Activated T-cell treated with anti-CD3 and anti-CD28 coated beads for 48 hours (primary cell): ENCODE measurements at places on chromosomes 5 and 9.

DNA sequence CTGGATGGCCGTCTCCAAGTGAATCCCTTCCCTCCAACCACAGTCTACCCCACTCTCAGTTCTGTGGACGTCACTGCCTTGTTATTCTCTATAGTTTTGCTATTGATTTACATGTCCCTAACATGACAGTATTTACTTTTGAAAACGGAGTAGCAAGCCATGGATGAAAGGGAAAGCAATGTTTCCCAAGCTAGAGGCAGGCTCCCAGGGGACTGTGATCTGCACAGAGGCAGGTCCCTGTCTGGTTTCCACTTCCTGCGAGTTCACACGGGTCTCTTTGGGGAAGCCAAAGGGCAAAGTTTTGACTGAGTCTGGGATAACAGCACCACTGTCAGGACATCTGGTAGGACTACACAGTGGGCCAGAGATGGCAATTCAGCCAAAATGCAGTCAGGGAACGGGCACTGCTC, 12.7 kb downstream of the C9orf153 start:
- no peak for DNase-seq

- no peak for DNase-seq
Observed at GRCh38 chr5:39447968-39448367, 23.2 kb upstream of the DAB2 start.

- no peak for DNase-seq
Observed at GRCh38 chr5:24633715-24634325, 11.0 kb downstream of the CDH10 start.

DNA sequence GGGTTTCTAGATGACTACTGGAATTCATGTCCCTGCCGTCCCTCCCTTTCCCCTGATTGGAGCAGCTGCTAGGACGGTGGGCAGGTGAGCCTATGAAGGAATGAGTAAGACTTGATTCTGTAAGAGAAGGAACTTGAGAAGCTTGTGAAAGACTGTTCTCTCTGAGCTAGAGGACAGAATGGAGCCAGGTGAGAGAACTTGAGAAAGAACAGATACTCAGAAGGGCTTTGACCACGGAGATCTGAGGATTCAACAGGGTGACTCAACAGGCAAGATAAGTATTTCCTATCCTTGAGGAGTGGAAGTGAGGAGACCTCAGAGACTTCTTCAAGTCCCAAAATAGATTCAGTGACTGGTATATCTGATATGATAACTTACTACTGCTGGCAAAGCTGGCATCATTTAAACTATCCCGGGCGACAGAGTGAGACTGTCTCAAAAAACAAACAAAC, 41.9 kb downstream of the HSDL2 start:
- no peak for DNase-seq

DNA sequence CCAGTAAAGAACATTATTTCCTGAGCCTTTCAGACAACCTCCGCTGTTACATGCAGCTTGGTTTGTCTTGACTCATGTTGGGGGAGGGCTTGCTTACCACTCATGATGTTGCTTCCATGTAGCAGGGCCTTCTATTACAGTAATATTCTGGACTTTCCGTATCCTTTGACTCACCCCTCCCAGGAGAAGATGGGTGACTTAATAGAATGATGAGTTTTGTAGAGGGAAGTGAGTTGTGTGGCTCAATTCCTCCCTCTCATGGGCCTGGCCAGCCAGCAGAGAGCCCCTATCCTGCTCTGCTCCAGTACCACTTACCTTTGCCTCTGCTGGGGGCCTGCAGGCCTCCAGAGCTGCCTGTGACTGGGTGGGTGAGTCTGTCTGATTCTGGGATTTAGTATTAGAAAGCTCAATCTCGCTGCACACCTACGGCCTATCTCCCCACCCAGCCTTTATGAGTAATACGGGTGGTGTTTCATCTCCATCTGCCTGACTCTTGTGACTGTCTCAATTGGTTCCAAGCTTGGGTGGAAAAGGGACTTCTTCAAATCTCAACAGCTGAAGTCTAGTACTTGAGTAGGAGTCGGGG, 52.6 kb upstream of the KLF9 start:
- peak; percentile 36 for DNase-seq

GRCh38 chr5:139693676-139694364, 45.7 kb downstream of the CXXC5 start:
- no peak for DNase-seq

DNA sequence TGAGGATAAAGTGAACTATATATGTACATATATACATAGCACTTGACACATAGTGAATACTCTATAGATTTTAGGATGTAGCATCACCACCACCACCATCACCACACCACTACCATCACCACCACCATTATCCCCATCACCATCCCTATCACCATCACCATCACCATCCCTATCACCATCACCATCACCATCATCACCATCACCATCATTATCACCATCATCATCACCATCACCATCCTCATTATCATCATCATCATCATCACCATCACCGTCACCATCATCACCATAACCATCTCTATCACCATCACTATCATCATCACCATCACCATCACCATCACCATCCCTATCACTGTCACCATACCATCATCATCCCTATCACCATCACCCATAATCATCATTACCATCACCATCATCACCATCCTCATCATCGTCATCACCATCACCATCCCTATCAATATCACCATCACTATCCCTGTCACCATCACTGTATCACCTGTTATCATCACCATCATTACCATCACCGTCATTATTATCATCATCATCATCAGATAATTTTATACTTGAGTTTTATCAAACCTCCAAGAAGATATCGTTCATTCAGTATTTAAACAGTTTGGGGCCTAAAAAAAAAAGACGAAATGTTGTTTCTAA, 109.4 kb downstream of the CFAP90 start:
- no peak for DNase-seq

GRCh38 chr9:20693068-20693467, 9.0 kb downstream of the FOCAD start:
- no peak for DNase-seq

- DNase-seq: no peak
Observed at GRCh38 chr9:16726029-16726428, 144.4 kb downstream of the BNC2 start.

DNA sequence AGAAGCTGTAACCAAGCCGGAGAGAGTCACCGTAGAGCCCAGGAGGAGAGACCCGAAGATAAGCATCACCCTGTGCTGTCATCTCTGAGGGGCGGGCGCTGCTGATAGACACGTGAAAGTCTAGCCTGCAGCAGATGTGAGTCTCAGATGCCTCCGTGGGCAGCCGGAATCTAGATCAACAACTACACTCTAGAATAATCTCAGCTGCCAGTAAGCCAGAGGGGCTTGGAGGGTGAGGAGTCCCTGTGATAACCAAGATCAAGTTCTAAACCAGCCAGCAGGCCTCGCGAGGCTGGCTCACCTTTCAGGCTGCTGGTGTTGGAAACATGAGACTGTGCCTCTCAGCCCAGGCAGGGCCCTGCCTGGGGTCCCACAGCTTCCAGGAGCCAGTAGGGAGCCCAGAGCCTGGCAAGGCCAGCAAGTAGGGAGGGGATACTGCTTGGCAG, 54.1 kb downstream of the DAPK1 start:
- DNase-seq: peak; percentile 2

GRCh38 chr9:37994639-37995347, 74.2 kb downstream of the SHB start:
- peak; percentile 53 for DNase-seq

DNA sequence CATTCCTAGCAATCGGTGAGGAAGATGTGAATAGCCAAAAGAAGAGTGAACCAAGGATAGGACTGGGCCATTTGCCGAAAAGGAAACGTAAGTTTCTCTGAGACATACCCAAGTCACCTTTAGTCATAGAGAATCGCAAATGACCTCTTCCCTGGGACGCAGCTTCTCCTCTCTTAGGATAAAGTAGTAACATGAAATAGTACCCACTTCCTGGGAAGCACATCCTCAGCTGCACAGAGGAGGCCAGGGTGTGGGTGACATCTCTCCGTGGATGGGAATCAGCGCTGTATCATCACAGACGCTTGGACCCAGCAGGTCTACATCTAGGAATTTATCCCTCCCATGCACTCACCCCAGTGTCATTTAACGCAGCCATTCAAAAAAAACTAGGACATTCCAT, 120.9 kb upstream of the PHYKPL start:
- no peak for DNase-seq

GRCh38 chr9:132488626-132489025, 78.6 kb downstream of the CFAP77 start:
- no peak for DNase-seq

DNA sequence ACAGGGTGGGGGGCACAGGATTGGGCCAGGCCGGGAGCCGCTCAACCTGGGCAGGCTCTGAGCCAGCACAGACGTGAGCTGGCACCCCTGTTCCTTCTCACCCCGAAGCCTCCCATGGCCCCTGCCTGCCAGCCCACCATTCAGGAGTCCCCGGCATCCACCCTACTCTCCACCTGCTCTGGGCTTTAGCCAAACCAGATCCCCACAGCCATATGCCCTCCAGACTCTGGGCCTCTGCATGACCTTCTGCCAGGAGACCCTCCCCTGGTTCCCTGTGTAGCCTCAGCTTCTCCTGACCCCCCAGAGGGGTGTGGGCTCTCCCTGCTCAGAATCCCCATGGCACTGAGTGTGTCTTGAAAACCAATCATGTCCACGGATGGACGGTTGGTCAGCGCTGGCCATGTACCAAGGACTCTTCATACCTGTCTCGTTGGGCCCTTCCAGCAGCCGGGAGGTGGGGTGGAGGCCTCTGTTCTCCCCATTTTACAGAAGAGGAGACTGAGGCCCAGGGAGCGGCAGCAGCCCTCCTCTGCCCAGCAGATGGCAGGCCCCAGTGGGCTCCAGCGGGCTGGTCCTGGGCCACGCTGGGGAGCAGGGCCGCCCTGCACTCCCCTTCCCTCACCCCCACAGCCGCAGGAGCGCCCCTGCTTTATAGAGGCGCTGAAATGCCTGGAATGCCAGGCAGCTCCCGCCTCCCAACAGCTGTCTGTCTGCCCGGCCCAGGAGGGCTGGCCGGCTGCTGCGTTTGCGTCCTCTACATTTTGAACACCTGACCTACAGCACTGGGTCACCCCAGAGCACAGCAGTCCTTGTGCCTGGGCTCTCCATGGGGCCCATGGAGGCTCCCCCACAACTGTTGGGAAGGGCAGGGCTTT, 3.5 kb upstream of the MYMK start:
- DNase-seq: no peak
